ENCODE measurements at places on chromosomes 1 and 21.

- DNase-seq = no peak
Measured at GRCh38 chr1:21669258-21670058, at the start of gene RAP1GAP. RAP1GAP (minus strand) TSS chr1:21669357; CDS start chr1:21620032, 49,325 bp downstream.

- DNase-seq = no peak
Measured at GRCh38 chr1:233735847-233736246, 121.9 kb downstream of the KCNK1 start.

DNA sequence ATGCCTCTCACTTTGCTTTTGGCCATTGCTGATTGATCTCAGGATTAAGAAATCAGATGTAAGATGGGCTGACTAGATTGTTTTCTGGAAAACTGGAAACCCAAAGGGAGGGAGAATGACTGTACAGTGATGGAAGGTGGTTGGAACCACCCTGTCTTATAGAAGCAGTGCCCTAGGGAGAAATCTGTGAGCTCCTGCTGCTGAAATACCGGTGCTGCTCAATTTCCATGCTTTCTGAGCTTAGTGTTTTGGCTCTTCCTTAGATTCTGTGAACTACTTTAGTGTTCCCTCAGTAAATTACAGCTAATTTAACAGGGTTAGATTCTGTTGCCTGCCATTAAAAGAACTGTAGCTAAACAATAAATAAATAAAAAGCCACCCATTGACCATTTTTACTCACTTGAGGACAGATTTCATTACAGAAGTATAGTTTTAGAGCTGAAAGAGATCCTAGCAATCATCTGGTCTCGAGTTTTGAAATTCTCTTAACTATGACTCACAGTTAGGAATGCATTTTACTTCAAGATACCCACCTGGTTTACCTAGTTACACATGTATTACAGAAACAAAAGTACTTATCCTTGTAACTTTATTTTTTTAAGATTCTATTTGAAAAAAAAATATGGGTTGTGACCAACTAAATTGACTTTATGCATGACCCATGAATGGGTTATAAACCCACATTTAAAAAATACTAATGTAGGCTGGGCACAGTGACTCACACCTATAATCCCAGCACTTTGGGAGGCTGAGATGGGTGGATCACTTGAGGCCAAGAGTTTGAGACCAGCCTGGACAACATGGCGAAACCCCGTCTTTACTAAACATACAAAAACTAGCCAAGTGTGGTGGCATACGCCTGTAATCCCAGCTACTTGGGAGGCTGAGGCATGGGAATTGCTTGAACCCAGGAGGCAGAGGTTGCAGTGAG, 33.2 kb downstream of the CAMSAP2 start:
- DNase-seq = no peak

DNA sequence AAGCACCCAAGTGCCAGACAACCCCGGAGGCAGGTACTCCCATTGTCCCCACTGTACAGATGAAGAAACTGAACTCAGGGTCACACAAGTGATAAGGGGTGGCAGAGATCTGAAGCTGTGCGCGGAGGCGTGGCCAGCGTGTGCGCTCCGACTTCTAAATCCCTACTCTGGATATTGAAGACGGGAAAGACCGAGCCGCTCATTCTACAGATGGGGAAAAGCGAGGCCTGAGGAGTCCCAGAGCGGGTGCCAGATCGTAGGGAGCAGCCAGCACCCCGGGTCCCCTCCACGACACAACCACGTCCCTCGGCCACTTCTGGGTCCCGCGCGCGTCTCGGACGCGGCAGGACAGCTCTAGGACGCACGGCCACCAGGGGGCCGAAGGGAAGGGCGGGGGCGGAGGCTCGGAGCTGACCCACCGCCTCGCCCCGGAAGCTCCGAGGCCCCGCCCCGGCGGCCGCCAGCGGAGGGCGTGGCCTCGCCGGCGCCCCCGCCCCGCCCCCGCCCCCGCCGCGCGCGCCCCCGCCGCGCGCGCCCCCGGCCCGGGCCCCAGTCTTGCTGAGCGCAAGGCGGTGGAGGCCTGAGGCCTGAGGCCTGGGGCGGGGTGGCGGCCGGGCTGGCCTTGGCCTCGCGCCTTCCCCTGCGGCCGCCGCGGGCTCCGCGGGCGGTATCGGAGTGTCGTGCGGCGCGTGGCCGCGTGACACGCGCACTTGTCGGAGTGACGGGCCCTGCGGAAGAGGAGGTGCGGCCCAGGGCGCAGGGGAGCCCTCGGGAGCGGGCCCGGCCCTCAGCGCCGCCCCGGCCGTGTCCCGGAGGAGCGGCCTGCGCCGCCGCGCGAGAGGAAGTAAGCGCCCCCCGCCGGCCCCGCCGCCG, at the start of gene H6PD:
TSS of gene H6PD (plus strand) at position 552 of the 873 bp plus-strand sequence. CDS start 10,161 bp downstream, outside the sequence.
- peak; percentile 68 for DNase-seq

GRCh38 chr1:43569175-43569574, 38.5 kb downstream of the PTPRF start:
- no peak for DNase-seq

DNA sequence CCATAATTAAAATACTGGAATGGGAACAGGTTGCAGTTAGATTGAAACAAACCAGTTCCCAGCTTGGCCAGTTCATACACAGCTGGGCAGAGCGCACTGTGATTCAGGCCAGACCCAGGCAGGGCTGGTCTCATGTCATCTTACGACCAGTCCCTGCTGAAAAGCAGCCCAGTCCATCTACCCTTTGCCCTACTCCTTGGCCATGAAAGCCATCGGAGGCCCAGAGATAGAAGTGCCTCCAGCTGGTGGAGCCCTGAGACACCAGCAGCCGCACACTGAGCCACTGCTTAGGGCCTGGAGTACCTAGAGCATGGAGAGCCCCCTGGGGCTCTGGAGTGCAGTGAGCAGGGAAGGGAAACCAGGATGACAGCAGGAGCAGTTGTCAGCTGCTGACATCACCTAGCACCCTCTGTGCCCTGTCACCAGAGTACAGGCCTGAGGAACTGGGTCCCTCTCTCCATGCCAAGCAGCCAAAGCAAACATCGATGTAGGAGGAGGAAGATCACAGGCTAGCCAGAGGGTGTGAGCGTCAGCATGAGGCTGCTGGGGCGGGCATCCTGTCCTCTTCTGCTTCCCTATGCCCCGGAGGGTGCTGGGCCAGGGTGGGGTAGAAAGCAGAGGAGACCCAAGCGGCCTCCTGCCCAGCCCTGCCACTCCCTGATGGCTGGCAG, 34.2 kb upstream of the TMEM125 start:
- no peak for DNase-seq

DNA sequence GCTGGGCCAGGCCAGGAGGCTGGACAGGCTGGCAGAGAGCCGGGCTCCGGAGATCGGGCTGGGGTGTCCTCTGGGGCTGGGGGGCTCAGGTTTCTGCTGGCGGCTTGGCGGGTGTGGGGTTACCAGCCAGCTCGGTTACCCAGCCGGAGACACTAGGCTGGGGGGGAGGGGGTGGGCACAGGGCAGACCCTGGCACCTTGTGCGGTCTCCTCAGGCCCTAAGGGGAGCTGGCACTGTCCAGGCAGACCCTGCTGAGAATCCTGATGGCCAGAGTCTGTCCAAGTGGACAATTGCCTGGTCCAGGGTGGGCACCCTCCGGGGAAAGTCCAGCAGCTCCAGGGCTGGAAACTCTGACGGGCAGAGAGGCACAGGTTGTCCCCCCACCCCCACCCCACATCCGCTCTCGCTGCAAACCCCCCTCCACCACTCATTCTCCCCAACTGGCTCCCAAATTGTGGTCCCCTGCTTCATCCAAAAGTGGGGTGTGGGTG, 6.7 kb downstream of the ZBTB7B start:
- no peak for DNase-seq

- no peak for DNase-seq
Measured at GRCh38 chr1:39960431-39960958, 5.5 kb downstream of the MFSD2A start.

DNA sequence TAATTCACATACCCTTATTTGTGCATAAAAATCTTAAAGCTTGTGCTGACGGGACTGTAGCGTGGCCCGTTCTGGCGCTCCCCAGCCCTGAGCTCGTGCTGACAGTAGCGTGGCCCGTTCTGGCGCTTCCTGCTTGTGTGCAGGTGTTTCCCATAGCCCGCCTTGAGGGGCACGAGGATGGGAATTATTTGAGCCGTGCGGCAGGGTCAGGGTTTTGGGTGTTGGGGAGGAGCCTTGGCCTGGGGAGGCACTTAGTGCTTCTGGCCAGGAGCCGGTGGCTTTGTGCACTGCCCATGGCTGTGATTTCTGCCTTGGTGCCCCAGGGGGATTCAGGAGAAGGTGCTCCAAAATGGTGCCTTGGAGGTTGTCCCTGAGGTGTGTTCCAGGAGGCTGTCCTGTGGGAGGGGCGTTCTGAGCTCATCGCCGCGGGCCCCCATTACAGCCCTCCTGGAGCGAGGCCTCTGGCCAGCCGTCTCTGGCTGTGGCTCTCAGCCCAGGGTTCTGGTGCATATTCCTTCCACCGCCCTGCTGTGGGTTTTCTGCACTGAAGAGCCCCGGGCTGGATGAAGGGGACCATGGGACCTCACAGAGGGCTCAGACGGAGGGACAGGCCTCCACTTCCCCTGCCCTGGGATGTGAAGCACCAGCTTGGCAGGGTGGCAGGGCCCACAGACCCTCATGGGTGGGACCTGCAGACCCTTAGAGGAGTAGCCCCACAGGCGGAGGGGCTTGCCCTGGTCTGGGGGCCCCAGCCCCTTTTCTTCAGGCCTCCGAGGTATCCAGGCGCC, 6.6 kb downstream of the SLX9 start:
- no peak for DNase-seq

- DNase-seq = no peak
Measured at GRCh38 chr1:56908619-56909221, 54.1 kb downstream of the C8A start.

DNA sequence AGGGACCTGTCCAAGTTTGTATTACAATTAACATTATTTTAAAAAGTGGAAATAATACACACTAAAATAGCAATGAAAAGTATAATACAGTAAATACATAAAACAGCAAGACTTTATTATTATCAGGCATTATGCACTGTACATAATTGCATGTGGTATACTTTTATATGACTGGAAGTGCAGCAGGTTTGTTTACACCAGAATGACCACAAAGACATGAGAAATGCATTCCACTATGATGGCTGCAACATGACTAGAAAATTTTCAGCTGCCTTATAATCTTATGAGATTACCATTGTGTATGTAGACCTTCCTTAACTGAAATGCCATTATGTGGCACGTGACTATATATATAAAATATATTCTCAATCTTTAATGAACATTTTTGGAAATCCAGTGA, 1699.6 kb downstream of the KCNT2 start:
- no peak for DNase-seq

DNA sequence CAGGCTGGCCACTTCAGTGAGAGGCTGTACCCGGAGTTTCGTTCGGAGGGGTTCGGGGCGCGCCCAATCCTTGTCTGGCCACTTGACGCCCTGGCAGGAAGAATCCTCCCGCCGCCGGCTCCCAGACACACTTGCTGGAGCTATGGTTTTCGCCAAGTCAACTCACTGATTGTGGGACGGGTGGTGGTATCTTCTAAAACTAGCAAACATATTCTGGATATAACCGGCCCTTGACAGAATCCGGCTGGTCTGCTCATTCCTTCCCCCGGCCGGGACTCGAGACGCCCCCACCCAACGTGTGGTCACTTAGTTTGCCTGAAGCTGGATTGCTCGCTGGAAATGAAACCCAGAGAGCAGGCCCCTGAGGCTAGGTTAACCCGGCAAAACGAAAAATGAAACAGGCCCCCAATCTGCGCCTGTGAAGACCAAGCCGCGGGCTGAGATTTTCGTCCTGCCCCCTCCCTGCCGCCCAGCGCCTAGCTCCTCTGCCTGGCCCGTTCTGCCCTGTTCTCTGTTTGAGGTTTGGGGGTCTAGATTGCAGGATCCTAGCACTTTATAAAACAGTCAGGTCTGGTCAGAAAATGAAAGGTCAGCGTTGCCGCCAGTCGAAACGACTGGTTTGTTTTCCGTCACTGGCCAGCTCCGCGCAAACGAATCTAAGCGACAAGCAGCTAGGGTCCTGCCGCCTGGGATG, 4.6 kb downstream of the GFI1 start:
- DNase-seq = peak; percentile 19

- no peak for DNase-seq
Measured at GRCh38 chr1:182122913-182123260, 61.4 kb upstream of the ZNF648 start.

GRCh38 chr1:3536420-3537195, 74.7 kb downstream of the MEGF6 start:
- no peak for DNase-seq

DNA sequence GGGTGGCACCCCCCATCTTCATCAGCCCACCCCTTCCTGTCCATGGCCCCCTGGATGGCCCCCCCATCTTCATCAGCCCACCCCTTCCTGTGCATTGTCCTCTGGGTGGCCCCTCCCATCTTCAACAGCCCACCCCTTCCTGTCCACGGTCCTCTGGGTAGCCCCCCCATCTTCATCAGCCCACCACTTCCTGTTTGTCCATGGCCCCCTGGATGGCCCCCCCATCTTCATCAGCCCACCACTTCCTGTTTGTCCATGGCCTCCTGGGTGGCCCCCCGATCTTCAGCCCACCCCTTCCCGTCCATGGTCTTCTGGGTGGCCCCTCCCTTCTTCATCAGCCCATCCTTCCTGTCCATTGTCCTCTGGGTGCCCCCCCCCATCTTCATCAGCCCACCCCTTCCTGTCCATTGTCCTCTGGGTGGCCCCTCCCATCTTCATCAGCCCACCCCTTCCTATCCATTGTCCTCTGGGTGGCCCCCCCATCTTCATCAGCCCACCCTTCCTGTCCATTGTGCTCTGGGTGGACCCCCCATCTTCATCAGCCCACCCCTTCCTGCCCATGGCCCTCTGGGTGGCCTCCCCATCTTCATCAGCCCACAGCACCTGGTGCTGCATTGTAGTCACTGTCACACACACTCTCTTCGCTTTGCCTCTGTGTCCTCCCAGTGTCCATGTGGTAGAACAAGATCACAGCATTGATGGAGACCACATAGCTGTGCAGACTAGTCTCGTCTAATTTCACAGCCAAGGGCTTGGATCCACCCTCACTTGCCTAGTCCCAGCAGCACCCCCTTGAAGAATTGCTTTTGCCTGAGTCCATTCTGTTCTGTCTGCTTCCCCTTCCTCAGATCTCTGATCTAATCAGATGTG, 95.9 kb downstream of the PCBP3 start:
- no peak for DNase-seq

DNA sequence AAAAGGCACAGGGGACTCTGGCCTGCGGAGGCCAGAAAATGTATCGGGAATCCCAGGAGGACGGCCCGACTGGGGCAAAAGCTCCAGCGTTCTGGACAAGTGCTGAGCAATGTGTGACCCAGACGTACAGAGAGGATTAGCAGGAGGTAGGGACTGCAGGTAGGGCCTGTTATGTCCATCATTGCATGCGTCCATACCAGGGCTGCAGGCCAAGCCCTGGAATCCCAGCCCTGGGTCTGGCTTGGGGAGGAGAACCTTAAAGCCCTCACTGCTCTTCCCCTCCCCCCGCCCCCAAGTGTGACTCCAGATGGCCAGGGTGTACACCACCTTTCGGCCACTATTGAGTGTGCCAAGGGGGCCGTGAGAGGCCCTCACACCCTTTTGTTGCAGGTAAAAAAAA, 2.0 kb downstream of the RNF207 start:
- DNase-seq = no peak

DNA sequence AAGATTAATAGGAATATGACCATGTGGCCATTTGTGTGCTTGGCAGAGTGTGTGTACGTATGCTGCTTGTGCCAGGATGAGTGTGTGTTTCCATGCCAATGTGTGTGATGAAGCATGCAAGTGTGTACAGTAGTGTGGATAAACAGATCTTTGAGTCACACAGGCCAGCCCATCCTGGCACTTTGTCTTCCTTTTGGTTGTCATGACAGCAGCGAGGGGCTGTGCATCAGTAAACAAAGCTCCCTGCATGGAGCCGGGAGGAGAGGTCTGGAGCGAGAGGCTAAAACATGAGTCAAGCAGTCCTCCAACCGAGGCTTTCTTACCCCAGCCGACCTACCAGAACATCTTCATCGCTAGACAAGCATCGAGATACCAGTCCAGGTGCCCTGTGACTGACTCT, 221.2 kb downstream of the CACNA1E start:
- DNase-seq = no peak

- no peak for DNase-seq
Measured at GRCh38 chr1:185626344-185626743, 107.8 kb upstream of the HMCN1 start.
